Activated CD8-positive, alpha-beta memory T cell treated with anti-CD3 and anti-CD28 coated beads, Interleukin-2, amount 50 U/mL, for 48 hours (primary cell): ENCODE measurements at places on chromosomes 1 and 21.

DNA sequence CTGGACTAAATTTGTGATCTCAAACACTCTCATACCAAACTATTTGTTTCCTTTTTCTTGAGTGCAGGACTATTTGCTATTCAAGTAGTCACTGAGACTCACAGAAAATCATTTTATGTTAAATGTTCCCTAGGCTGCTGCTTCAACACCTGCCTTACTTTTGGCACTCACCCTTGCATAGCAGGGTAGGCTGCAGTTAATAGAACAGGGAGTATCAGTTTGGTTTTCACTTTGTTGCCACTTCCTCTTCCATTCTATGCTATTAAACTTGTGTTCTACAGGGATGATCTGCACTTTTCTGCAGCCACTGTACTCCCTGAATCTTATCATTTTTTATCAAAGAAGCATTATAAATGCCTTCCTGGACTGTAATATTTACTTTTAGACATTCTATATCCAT lies 148.7 kb upstream of the PRMT6 start:
- no peak for DNase-seq

DNA sequence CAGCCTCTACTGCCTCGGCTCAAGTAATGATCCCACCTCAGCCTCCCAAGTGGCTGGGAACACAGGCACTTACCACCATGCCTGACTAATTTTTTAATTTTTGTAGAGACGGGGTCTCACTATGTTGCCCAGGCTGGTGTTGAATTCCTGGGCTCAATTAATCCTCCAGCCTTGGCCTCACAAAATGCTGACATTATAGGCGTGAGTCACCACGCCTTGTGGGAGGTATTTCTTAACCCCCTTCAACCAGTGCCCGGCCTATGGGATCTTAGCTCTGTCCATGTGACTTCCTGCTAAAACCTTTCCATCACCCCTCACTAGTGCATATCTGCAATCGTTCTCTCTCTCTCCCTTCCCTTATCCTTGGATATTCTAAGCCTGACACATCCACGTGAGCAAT lies 86.4 kb downstream of the FOXD2 start:
- no peak for DNase-seq

DNA sequence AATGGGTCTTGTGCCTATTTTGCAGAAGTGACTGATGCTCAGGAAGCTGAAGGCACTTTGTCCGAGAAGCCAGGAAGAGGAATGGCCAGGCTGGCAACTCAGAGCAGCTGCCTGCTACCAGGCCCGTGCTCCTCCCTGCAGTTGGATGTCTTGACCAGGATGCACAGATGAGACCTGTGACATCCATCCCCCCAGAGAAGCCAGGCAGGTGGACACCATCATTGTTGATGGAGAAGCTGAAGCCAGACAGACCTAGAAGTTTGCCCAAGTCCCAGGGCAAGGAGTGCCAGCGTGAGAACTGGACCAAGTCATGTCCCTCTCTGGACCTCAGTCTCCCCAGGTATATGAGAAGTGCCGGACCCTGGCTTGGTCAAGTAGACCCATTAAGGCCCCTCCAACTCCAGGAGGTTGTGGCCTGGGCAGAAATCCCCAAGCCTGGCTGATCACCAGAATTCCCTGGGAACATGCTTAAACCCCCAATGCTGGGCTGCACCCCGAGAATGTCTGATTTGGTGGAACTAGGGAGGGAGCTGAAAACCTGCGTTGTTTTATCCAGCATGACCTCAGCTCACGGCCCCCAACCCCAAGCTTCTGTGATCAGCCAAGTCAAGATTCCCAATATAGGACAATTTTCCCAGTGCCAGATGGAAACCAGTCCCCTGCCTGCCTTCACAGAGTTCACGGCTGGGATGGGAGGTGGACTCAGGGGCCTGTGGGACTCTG lies 82.4 kb downstream of the CAMK2N1 start:
- no peak for DNase-seq

- DNase-seq = no peak
Measured at GRCh38 chr1:72150508-72150907, 131.8 kb downstream of the NEGR1 start.

DNA sequence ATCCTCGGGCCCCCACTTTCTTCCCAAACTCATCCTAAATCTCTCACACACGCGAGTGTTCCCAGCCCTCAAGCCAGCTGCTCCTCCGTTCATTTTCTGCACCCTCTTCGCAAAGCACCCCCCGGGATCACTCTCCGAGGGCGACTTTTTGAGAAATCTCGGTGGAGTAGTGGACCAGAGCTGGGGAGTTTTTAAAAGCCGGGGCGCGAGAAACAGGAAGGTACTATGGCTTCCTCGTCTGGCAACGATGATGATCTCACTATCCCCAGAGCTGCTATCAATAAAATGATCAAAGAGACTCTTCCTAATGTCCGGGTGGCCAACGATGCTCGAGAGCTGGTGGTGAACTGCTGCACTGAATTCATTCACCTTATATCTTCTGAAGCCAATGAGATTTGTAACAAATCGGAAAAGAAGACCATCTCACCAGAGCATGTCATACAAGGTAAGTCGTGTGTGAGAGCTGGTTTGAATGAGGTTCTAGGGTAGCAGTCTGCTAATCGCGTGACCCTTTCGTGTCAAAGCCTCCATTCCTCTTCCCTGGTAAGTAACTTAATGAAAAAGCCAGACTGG lies 800 bp downstream of the DR1 start:
- peak; percentile 79 for DNase-seq

DNA sequence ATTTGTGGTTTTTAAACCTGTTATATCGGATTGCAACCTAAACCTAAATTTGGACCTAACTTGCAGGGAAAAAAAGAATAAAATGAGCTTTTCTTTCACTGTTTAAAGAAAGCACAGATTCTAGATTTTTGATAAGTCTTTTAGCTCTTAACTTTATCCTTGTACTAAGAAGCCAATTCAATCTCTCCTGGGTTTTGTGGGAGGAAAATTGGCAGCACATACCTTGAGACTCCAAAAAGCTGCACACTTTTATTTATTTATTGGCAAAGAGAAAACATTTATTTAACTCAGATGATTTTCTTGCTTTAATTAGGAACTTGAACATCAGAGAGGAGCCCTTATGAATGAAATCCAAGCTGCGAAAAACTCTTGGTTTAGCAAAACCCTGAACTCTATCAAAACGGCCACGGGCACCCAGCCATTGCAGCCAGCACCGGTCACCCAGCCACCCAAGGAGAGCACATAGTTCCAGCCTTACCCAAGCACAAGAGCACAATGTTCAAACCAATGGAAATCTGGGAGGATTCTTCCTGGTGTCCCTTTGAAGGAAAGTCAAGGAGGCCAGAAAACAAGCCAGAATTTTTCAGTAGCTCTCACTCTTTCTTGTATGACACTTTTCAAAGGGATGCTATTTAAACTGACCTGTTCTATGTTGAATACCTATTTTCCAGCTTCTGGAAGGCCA lies 10.1 kb upstream of the CACYBP start:
- no peak for DNase-seq

- peak; percentile 83 for DNase-seq
Measured at GRCh38 chr1:109509176-109510134, at the start of gene AMIGO1. TSS of gene AMIGO1 (minus strand) at chr1:109509727. CDS start at chr1:109508912, 815 bp downstream.

DNA sequence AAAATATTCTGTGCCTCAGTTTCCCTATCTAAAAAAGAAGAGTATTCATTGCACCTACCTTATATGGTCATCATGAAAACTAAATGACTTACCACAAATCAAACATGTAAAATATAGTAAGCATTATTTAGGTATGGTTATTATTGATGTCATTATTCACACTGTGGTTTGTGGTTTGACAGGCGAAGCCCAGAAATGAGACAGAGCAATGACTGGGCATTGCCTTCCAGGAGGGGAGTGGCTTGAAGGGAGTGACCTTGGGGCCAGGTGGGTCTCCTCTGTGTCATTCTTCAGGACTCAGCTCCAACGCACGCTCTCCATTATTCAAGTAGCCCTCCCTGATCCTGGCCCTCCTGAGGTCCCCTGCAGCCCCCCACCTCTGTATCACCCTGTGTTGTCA lies 133.7 kb downstream of the DMRTA2 start:
- DNase-seq = no peak

GRCh38 chr1:11541956-11542355 lies 63.0 kb downstream of the DISP3 start:
- no peak for DNase-seq

DNA sequence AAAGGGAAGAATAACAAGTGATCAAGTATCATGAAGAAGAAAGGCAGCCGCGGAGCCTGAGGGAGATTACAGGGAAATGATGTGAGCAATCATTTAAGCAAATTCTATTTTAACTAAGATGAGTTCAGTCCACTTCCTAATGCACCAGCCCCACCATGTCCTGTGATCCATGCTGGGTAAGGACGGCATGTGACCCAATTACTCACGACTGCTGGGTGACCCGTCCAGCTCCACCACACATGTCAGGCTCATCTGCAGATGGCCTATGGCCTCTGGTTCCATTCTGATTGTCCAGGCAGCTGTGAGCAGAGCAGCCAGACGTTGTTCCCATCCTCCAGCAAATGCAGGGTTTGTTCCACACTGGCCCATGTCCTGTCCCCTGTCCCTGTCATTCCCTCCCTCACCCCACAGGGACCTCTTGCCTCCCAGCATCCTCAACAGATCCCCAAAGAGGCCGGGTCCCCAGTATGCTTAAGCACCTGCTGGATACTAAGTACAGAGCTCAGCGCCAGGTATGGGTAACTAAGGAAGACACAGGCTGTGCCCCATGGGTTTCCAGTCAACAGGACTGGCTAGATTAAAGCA lies 87.9 kb downstream of the MATN1 start:
- DNase-seq = no peak

- DNase-seq = no peak
Measured at GRCh38 chr21:19236209-19236608, 832.6 kb upstream of the TMPRSS15 start.

GRCh38 chr21:33046455-33046854 lies 20.7 kb downstream of the OLIG2 start:
- DNase-seq = no peak

DNA sequence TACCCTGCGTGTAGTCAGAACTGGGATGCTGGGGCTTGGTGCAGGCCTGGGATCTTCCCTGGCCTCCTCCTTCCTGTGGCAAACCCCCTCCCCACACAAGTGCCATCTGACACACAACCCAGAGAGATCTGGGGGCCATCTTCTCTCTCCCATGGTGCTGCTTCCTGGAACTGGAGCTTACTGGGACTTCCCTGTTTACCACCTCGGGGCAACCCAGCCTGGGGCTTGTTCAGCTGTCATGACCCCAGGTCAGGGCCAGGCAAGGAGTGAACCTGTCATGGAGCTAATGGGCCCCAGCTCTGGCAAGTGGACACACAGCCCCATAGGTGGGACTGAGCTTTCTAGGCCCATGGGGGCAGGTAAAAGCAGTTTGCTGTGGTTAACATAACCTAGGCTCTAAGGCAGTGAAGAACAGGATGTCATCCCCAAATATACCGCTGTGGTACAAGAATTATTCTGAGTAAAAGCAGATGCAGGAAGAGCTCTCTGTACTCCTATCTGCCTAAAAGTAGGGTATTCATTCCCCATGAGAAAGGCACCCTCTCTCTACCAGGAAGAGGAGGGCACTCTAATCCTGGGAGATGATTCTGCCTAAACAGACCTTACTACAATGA lies 2.4 kb downstream of the TRIM11 start:
- DNase-seq = no peak

- no peak for DNase-seq
Measured at GRCh38 chr1:226985239-226985838, 45.2 kb downstream of the COQ8A start.

DNA sequence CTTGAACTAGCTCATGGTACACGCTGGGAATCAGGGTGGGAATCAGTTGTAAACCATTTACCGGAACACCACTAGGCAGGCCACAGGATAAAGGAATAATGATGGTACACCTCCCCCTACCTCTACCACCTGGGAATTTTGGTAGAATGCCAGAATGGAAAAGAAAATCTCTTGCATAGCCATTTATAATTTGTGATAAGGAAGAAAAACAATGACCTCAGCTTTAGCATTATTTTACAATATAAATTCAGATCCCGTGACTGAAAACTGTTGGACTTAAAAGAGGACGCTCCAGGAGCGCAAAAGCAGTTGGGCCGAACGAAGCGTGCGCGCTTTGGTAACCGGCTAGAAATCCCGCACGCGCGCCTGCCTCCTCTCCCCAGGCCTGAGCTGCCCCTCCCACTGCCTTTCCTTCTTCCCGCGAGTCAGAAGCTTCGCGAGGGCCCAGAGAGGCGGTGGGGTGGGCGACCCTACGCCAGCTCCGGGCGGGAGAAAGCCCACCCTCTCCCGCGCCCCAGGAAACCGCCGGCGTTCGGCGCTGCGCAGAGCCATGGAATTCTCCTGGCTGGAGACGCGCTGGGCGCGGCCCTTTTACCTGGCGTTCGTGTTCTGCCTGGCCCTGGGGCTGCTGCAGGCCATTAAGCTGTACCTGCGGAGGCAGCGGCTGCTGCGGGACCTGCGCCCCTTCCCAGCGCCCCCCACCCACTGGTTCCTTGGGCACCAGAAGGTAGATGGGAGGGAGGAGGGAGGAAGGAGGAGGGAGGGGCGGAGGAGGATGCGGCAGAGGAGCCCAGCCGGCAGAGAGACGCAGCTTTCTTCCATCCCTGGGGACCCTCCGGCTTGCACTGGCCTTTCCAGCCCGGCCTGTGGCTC lies at the start of gene CYP4X1:
TSS of gene CYP4X1 (plus strand) at position 402 of the 873 bp plus-strand sequence. CDS start at position 551, 149 bp downstream.
- no peak for DNase-seq

DNA sequence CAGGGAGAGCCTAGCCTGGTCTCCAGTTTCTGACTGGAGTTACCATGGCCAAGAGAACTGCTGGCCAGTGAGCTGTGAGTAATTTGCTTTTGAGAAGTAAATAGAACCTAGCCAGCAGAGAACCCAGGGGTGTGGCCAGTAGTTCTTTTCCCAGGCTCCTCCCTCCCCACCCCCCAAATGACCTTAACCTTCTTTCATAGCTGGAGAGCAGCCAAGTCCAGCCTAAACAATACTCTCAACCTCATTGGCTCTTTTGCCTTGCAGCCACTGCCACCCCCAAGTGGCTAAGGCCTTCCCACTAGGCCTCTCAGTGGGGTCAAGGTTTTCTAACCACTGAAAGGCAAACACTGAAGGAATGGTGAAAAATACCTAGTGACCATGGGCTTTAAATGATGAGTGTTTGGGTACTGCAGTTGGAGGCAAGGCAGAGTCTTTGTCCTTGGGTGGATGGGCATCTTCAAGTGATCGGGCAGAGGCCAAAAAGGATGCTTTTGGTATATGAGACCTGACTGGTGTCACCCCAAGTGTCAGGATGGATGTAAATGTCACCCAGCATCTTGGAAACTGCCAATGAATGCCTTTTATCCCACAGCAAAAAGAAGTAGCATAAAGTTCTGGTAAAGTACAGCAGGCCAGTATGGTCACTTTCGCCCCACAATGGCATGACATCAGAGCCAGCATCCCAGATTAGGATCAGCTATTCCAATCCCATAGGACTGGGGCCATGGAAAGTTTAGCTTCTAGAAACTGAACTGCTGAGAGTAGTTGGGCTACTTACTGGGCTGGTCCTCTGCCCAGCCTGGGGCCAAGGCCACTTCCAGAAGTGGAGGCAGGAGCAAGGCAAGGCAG lies 3.5 kb upstream of the PIGV start:
- DNase-seq = no peak

- DNase-seq = no peak
Measured at GRCh38 chr1:155379631-155380090, 59.0 kb downstream of the RUSC1 start.

GRCh38 chr1:119141020-119141424 lies 569 bp upstream of the WARS2 start:
- peak; percentile 74 for DNase-seq

GRCh38 chr1:60832367-60832766 lies 250.0 kb upstream of the NFIA start:
- DNase-seq = no peak
